ENCODE measurements at places on chromosomes 3 and 15.

- DNase-seq, result no peak
These were observed 549.5 kb upstream of the GOLIM4 start for GRCh38 chr3:168645180-168645579.

DNA sequence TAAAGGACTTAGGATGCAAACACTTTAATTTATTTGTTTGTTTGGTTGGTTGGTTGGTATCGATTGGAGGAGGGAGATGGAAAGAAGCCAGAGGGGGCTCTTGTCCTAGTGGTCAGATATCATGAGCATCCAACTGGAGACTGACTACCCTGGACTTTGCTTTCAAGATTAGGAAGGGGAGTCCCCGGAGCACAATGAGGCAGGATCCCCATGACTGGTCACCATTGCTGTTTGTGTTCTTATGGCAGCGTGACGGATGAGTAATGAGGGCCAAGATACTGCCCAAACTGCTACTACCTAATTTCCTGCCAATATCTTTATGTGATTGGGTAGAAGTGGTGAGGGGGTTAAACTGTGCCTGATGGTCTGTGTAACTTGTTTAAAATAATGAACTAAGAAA is 354.6 kb upstream of the ROPN1 start:
- no peak for DNase-seq

GRCh38 chr15:68379058-68379758 is 52.8 kb downstream of the ITGA11 start:
- DNase-seq, result no peak

DNA sequence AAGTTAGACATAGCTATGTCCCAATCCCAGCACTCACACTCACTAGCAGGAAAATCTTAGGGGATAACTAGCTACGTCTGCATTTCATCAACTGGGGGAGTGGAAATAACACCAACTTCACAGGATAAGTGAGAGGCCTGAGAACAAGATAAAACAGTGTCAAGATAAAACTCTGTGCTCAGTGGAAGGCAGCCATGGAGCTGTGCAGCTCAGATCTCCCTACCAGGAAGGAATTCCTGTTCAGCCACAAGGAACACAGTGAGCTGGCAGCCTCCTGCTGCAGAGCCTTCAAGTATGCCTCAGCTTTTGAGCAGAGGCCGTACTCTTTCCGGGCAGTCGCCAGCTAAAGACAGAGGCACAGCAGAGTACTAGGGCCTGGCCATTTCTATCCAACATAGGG is 115.8 kb upstream of the TOPAZ1 start:
- DNase-seq, result no peak

GRCh38 chr3:181264486-181264885 is 274.9 kb upstream of the DNAJC19 start:
- DNase-seq, result no peak

- no peak for DNase-seq
These were observed 73.9 kb upstream of the RASGRF1 start for GRCh38 chr15:79164465-79164864.

GRCh38 chr3:113676261-113676660 is 20.2 kb downstream of the USF3 start:
- DNase-seq, result no peak

DNA sequence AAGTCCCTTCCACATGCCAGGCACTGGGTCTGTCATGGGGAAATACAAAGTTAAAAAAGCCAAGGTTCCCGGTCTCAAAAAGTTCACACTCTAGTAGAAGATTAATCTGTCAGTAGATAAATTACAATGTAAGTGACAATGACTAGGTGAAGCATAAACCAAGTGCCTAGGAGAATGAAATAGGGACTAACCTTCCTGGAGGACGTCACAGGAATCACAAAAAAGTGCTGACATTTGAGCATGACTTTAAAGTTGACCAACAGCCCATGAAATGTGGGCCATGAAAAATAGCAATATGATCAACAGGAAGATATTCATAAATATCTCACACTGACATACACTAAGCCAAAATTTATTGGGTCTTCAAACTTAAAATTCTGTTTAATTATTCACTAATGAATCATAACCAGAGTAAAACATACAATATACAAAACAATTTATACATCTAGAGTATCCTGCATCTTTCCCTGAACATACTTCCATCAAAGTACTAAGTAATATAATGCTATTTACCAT is 20.0 kb downstream of the COPS2 start:
- no peak for DNase-seq

GRCh38 chr15:90234096-90234988 is at the start of gene GDPGP1:
GDPGP1 (plus strand) TSS chr15:90234209; CDS start chr15:90240909, 6,700 bp downstream.
- DNase-seq, result peak; percentile 37

- DNase-seq, result peak; percentile 20
These were observed 60.0 kb upstream of the SYN2 start for GRCh38 chr3:11944052-11944673.
